NCI-H2171 treated with DMSO at 0.1 percent for 48 hours (cell line): ENCODE measurements at places on chromosomes 1 and 21.
A peak's percentile ranks its signal among the peaks of the same experiment; 100 is the strongest.

DNA sequence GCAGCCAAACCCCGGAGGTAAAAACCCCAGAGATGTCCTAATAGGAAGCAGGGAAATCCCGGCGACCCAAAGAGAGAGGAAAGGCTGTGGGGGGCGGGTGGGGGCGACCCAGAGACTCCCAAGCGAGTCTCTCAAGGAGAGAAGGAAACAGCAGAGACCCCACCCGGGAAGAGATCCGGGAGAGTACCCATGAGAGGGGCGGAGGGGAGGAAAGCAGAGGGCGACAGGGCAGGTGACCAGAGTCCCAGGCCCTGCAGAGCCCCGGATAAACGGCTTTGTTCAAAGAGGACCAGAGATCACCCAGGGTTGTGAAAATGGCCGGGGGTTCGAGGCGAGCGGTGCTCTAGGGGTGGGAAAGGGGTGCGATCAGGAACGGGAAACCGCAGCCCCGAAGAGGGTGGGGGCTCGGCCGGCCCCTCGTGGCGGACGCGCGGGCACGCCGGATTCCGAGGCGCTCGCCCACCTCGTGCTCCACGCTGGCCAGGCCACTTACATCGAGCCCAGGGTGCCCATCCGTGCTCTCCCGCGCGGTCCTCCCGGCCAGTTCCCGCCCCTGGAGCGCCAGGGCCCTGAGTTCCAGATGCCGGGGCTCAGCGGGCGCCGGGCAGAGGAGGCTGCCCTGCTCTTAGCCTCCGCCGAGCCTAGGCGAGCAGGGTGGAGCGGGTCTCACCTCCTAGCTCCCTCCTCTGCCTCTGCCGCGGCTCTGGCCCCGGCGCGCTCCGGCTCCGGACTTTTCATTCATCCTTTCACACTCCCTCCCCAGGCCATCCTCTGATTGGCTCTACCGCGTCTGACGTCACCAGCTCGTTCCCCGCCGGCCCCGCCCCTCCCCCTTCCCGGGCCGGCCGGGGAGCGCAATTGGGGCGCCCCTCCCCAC is 52.3 kb downstream of the RHBG start:
- DNase-seq = peak; percentile 93

GRCh38 chr1:116510361-116510760 is 60.5 kb downstream of the CD58 start:
- DNase-seq = peak; percentile 6

GRCh38 chr1:163408262-163408661 is 86.5 kb downstream of the NUF2 start:
- DNase-seq = no peak

DNA sequence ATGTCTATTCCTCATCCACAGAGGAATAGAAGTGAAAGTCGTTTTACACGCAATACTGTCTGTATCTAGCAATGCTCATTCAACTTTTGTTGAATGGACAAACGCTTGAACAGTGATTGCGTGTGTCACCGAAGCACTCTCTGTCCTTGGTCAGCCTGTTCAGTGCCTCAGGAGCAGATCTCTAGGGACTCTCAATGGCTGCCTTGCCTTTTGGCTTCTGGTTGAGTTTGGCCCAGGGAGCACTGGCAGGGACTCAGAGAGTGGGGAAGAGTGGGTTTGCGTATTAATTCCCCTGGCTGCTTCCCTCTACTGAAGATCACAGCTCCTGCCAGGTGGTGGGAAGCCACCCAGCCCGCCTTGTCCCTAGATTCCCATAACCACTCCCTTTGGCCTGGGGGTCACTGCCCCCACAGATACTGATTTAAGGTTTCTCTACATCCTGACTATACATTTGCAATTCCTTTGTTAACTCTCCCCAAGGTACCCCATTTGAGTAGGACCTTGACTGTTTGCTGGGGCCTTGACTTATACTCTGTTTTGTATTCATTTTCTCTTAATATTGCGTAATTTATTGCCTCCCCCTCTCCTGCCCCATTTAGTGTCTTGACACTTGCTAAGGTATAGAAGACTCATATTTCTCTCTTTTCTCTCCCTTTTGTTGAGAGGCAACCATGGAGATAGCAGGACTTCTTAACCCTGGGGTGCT is 61.7 kb upstream of the USP24 start:
- DNase-seq = no peak

- DNase-seq = no peak
Observed at GRCh38 chr1:191575180-191575579, 583.1 kb upstream of the RGS18 start.

- peak; percentile 26 for DNase-seq
Observed at GRCh38 chr21:46323227-46323709, 402 bp downstream of the C21orf58 start.
